Hematopoietic multipotent progenitor cell treated with erythropoietin and hydrocortisone succinate and interleukin-3 and kit ligand, for 17 days (in vitro differentiated cells): ENCODE measurements at places on chromosomes 16 and 17.

DNA sequence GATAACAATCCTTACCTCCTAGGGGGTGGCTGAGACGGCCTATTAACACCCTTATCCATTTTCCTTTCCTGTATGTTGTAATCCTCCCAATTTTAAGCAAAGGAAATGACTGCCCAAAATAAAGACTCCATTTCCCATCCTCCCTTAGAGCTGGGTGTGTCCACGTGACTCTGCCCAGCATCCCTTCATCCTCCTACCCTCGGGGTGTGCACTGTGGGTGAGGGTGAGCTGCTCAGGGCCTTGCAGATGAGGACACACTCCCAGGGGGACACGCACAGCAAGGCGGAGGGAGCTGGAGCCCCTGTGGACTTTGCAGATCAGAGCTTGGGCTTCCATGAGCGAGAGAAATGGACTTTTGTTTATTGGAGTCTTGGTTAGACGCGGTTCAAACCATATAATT is 186.8 kb downstream of the IRF8 start:
- DNase-seq: no peak

- no peak for DNase-seq
Observed at GRCh38 chr17:14950216-14950615, 314.9 kb downstream of the PMP22 start.

DNA sequence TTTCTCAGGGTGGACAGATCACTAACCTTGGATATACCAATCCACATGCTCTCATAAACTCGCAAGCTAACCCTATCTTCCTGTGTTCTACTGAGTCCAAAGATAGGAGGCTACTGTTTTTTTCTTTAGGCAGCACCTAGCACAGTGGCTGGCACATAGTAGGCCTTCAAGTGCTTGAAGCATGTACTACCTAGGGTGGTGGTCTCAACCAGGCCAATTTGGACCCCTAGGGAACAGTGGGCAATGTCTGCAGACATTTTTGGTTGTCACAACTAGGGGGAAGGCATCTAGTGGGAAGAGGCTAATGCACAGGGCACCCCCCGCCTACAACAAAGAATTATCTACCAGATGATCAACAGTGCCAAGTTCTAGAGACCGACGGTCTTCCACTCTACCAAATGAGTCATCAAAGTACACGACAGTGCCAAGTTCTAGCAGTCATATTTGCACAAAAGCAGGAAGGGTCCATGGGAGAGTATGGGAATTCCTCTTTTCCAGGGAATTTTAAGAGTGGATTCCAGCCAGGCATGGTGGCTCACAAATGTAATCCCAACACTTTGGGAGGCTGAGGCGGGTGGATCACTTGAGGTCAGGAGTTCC is 390.3 kb downstream of the SLC39A11 start:
- DNase-seq: no peak

DNA sequence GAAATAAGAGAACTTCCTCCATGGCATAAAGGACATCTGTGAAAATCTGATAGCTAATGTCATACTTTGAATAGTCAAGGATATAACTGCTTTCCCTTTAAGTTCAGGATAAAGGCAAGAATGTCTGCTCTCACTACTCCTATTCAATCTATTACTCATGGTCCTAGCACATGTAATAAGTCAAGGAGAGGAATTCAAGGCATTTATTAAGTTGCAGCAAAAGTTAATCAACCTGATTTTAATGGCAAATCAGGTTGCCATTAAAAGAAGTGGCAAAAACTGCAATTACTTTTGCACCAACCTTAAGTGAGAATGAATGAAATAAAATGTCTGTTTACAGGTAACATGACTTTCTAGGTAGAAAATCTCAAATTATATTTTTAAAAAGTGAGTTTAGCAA is 225.9 kb downstream of the CNTNAP4 start:
- no peak for DNase-seq

DNA sequence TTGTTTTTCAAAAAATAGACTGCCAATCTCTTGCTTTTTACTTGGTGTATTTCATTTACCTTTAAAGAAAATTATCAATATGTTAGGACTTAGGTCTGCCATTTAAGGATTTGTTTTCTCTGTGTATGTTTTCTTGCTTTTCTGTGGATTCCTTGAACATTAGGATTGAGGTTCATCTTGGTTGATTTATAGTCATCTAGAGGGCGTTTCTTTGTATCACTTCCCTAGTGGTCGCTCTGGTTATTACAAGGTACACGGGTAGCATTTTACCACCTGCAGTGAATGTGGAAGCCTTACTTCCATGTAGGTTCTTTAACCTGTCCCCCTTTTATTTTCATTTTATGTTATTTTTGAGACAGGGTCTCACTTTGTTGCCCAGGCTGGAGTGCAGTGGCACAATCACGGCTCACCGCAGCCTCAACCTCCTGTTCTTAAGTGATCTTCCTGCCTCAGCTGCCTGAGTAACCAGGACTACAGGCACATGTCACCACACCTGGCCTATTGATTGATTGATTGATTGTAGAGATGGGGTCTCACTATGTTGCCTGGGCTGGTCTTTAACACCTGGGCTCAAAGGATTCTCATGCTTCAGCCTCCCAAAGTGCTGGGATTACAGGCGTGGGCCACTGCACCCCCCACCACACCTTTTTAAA is 35.2 kb upstream of the CBX4 start:
- DNase-seq: peak; percentile 41

- no peak for DNase-seq
Observed at GRCh38 chr17:67126983-67127382, 82.6 kb downstream of the CACNG1 start.

DNA sequence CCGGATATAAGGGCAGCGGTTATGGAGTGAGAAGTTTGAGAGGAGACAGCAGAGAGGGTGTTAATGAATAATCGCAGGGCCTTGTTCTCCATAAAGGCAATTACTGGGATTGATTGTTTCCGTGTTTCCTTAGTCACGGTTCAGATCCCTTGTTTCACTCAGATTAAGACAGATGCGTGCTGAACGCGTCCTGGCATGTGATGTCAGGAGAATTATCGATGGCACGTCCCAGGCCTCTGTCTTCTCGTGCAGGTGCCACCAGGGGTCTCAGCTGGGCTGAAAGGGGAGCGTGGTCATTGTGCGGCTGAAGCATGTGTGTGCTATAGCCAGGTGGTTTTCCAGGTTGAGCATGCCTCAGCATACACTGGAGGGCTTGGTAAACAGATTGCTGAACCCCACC is 142.4 kb upstream of the NOL11 start:
- no peak for DNase-seq

DNA sequence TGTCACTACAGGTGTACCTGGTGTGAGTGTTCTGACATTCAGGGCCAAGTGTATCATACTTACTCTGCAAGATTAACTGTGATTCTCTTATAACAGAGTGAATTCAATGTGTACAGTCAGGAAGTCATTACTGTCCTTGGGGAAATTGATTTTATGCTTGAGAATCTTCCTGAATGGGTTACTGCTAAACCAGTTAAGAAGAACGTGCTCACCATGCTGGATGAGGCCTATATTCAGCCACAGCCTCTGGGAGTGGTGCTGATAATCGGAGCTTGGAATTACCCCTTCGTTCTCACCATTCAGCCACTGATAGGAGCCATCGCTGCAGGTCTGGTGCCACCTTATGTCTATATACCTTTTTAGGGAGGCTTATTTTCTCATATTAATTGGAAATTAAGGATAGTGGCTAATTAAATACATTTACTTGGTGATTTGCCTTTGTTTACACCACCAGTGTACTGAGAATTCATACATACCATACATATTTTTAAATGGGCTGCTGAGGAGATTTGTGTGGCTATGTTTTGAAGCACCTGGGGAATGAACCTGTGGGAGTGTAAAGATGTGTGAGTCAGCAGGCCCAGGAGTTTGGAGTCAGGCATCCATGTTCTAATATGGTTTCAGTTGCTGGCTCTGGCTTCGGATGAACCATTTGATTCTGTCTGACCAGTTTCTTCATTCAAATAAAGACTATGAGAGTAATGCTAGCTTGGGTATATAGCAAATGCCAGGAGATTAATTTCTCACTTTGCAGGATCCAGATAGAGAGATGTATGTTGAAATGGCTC is 3.1 kb downstream of the ALDH3A2 start:
- DNase-seq: no peak

DNA sequence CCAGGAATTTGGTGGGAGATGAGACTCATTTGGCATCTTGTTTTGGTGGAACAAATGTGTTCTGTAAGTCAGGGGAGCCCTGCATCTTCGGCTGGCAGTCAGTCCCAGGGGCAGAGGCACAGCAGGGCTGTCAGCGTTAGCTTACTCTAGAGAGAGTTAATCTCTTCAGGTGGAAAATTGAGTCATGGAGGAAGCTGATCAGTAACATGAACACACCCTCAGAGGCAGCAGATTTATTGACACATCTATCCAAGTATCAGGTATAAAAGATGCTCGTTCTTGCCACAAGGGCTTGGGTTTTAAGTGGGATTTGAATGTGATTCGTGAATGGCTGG is 55.2 kb downstream of the EPN2 start:
- DNase-seq: no peak

GRCh38 chr16:50496990-50497389 is 51.2 kb upstream of the NKD1 start:
- DNase-seq: no peak

DNA sequence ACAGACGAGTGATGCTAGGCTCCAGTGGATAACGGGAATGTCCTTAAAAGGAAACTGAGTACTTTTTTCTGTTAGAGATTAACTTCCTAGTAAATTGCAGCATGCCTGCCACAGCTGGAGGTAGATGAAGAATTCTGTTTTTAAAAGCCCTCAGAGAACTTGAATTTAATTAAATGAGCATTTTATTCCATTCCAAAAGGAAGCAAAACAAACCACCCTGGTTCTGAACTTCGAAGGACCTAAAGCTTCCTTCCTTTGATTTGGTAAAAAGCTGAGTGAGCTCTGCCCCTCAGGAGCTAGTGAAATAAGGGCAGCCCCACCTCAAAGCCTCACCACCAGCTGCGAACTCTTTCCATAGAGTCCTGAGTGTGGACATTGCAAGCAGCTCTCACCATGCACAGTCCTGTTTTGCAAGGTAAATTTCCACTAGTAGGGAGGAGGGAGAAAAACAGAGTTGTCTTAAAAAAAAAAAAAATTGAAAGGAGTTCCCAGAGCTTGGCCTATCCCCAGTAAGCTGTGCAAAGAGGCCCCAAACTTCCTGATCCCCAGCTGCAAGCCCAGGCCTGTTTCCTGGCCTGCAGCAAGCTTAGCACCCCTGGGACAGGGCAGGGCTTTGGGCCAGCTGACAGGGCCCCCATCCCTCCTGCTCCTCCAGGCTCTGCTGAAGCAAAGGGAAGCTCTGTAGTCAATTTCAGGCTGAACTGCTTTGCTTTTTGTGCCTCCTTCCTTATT is 11.2 kb downstream of the CHD9NB start:
- DNase-seq: no peak

DNA sequence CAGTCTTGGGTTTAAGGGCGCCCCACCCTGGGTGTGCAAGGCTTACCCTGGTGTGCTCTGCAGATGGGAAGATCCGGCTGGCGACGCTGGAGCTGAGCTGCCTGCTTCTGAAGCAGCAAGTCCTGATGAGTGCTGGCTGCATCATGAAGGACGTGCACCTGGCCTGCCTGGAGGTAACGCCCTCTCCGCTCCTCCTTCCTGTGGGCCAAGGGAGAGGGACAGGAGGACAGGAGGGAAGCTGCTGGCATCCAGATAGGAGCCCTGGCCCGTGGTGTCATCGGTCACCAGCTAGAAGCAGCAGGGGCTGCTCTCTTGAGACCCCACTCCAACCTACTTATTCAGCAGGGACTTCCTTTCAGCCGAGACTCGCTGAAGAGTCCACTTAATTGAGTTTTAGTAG is 97.8 kb downstream of the CLEC16A start:
- no peak for DNase-seq

DNA sequence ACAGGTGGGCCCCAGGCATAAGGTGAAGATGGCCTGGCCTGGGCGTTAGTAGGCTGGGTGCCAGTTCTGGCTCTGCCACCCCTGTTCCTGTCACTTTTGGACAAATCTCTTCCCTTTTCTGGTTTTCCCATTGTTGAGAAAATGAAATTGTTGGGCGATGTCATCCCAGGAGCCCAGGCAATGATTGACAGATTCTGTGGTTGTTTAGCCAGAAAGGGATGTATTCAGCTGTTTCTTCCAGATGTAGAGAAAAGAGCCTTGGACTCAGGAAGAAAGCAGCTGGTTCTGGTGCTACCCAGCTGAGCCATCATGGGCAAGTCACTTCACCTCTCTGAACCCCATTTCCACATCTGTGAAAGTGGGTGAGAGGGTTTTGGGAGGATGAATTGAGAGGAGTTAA is 60.1 kb upstream of the MRTFB start:
- no peak for DNase-seq

GRCh38 chr17:44071198-44071520 is 624 bp downstream of the G6PC3 start:
- DNase-seq: no peak

DNA sequence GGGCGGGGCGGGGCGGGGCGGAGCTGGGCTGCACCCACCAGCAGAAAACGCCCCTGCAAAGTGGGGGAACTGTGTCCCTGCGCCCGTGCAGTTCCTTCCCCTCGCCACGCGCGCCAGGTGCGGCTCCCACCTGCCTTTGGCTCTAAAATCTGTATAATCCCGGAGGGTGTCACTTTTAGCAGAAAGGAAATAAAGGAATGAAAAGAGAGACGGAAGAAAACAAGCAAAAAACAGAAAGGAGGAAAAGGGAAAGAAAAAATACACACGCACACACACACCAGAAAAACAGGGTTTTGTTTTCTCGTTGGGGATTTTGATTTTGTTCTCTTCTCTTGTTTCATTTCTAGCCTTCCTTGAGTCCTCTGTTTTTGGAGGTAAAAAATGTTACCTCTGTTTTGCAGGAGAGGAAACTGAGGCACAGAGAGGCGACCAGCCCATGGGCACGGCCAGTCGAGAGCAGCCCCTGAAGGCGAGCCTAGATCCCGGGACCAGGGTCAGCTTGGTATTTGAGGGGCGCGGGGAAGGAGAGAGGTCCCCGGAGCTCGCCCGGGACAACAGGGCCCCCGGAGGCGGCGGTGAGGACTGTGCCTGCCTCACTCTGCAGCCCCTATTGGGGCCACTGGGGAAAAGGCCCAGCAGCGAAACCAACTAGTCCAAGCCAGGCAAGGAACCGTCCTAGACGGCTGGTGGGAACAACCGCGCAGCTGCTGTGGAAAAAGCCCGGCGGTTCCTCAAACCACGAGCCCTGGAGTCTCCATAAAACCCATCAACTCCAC is 594 bp upstream of the CARHSP1 start:
- DNase-seq: no peak

DNA sequence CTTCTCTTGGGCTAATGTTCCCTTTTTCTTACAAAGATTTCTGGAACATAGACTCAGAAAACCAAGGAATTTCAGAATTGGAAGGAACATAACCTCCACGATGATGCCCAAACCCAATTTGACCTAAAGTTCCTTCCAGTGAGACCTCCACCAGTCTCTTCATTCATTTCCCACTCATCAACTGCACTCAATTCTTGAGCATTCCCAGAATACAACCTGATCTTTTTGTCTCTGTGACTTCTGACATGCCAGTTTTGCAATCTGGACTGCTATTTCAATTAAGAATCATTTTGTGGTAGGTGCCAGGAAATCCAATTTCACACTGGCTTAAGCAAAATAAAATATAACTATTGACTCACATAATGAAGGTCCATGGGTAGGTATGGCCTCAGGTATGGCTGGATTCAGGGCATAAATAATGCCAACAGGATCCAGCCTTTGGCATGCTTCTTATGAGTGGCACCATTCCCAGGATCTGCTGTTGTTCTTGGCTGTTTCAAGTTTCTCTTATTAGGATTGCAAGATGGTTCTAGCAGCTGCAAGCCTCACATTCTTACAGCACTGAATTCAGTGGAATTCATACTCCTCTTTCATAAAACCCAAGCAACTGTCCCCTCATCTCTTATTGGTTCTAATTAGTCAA is 184.3 kb downstream of the HS3ST4 start:
- DNase-seq: no peak
